ENCODE measurements at places on chromosomes 16 and 17. TPM values are rescaled to one million over a fixed set of nuclear protein-coding genes. Genes with fewer than 3 reads are reported as not detected.

GRCh38 chr17:6800422-6801027, 24.5 kb downstream of the FBXO39 start:
- no peak for DNase-seq

- DNase-seq, result no peak
Measured at GRCh38 chr16:7849841-7850240, 517.2 kb downstream of the RBFOX1 start.

The KRTAP29-1 gene
- total RNA-seq, result not detected

The TAC4 gene
- not detected for total RNA-seq
